ENCODE measurements at places on chromosomes 6 and 20.
A peak's percentile ranks its signal among the peaks of the same experiment; 100 is the strongest.

GRCh38 chr6:166627875-166628801, 1.1 kb upstream of the RPS6KA2 start:
- no peak for DNase-seq

DNA sequence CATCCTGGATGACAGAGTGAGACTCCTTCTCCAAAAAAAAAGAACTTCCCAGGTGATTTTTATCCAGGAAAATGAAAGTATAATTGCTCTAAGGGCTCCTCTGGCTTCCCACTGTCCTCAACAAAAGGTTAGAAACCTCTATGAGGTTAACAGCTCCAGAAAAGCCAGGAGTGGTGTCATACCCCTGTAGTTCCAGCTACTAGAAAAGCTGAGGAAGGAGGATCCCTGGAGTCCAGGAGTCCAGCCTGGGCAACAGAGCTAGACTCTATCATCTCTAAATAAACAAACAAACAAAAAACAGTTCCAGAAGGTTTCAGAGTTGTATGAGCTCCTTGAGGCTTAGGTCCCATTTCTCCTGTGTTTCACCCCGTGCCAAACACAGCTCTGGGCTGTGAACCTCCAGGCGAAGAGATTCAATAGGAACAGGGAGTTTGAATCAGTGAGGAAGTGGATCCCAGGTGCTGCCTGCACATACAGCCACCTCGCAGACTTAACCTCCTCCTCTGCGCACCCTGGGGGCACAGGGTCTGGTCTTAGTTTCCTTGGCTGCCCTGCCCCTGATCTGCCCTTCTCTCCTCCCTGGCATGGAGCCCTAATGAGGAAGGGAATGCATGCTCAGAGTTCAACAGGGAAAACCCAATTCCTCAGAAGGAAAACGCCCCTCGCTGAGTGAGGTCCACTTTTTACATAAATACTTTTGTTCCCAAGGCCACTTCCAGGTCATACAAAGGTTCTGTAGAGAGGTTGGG, 31.0 kb downstream of the ZC3H12D start:
- DNase-seq, result no peak

DNA sequence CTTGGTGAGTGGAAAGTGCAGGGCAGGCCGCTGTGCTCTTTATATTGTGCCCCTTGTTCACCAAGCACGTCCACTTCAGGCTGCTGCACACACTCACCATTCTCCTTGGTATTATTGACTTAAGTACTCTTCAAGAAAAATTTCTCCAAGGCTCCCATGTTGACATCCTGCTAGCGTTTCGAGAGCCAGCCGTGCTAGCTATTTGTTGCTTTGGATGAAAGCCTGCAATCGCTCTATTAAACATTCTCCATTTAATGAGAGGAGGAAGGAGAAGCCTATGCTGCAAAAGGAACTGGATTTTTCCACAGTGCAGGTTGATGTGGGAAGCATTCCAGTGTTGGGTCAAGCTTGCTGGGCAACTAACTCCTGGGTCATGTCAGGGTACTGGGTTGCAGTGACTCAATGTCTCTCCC, 113.5 kb downstream of the CD83 start:
- DNase-seq, result no peak

DNA sequence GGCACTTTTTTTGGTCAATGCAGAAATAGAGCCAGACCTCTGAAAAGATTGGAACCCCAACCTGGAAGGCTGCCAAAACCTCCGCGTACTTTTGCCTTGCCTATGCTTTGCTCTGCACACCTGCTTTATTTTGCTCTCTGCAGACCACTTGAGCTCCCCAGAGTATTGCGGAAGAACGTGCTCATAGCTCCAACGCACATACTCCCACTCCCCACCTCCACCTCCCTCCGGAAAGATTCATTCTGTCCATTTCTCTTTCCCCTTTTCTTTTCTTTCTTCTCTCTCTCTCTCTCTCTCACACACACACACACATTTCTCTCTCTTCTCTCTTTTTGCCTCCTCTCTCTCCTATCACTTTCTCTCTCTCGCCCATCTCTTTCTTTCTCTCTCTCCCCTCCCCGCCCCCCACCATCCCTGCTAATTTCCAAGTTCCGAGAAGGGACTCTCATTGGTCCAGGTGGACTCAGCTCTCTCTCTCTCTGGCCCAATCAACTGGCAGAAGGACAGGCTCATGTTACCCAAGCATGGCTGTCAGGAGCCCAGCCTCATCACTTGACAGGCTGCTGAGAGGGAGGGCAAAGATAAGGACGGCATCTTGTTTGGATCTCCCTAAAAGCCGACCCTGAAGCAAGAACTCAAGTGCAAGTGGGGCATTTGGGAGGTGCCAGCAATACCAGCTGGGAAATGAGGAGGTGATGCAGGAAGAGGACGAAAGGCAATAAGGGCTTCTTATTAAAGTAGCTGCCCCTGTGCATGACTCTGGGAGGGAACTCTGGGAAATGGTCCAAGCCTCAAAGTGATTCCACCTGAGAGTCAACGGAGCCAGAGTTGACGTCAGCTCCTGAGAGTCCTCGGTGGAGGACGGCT, 246.1 kb downstream of the LY86 start:
- DNase-seq, result no peak

- DNase-seq, result peak; percentile 23
Measured at GRCh38 chr20:35791821-35792220, 20.0 kb downstream of the PHF20 start.

GRCh38 chr6:34585512-34586061, 29.5 kb upstream of the SPDEF start:
- no peak for DNase-seq

DNA sequence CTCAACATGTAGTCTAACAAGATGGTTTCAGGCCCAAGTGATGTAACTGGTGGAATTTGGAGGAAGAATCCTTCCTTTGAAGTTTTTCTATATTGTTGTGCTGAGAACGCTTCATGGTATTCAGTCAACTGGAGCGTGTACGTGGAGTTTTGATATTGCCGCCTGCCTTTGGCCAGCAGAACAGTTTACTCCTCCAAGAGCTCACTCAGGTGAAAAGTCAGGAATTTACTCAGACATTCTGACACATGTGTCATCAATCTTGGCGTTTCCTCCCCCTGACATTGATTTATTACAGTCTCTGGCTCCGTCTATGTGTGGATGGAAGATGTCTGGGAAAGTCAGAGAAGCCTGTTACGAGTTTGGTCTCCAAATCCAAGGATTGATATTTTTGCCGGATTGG, 19.0 kb upstream of the TGM2 start:
- DNase-seq, result no peak

DNA sequence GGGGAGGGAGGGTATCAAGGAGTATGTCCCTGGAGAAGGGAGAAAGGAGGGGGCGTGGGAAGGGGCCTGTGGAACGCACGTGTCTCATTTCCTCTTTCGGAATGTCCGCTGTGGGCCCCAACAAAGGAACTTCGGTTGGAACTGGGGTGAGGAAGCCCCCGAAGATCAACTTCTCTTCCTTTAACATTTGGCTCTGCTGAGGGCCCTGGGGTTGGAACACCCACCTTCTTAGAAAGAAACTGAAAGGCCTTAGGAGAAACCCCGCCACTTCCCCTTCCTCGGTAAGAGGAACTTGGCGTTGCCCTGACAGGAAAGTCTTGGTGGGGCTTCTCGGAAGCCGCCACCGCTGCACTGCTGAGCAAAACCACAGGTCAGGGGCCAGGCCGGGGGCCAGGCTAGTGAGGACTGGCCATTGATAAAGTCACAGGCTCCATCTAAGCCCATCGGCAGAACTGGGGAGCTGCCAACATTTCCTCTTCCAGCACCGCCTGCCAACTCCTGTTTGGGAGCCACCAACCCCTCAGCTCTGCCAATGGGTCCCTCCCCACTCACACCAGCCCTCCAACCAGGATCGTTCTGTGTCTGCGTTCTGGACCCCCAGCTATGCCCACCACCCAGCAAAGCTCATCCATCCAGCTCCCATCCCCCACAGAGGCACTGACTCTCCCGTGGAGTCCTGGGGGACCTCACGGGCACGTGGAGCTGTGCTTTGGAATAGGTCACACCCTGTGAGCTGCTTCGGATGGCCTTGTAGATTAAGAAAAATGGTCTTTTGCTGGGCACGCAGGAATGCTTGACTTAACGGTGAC, 44.8 kb downstream of the FGD2 start:
- no peak for DNase-seq

DNA sequence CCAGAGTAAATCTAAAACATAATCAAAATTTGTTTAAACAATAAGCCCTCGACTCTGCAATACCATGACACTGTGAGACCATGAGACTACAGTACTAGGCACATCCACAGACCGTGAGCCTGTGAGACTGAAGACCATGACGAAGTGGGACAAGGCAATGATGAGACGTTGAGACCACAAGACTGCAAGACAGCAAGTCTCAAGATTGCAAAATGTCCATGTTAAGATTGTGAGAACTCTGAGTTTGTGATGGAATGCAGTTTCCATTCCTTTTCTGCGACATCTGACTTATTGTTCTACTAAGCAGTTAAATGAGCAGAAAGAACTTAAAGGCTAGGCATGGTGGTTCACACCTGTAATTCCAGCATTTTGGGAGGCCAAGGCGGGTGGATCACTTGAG, 102.1 kb upstream of the PHACTR1 start:
- DNase-seq, result no peak

DNA sequence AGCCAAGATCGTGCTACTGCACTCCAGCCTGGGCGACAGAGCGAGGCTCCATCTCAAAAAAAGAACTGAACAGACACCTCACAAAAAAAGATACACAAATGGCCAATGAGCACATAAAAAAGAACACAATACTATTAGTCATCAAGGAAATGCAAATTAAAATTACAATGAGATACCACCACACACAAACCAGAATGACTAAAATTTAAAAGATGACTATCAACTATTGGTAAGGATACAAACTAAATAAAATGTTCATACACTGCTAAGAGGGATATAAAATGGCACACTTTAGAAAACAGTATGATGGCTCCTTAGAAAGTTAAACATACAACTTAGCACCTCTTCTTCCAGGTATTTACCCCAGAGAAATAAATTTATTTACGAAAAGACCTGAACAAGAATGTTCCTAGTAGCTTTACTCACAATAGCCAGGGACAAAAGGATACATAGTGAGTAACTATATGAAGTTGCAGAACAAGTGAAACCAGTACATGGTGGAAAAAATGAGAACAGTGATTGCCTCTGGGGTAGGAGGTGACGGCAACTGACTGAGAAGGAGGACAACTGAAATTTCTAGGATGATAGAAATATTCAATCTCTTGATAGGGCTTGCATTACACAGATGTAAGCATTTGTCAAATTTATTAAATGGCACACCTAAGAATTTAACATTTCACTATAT, 53.2 kb downstream of the FAM8A1 start:
- DNase-seq, result no peak

DNA sequence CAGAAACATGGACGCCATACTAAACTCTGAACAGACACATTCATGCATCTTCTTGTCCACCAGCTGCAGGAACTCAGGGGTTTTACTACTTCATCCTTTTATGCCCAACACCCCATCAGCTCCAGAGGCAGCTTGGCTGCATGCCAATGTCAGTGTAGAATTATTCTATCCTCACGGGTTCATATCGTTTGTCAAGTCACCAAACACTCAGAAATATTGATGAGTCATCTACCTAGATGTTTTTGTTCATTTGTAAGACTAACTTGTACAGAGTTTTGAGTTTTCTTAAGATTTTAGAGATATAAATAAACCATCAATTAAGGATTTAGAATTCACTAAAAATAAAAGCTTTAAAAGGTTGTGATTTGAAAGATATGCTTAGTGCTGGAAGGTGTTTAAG, 590.7 kb upstream of the FLRT3 start:
- DNase-seq, result peak; percentile 41

DNA sequence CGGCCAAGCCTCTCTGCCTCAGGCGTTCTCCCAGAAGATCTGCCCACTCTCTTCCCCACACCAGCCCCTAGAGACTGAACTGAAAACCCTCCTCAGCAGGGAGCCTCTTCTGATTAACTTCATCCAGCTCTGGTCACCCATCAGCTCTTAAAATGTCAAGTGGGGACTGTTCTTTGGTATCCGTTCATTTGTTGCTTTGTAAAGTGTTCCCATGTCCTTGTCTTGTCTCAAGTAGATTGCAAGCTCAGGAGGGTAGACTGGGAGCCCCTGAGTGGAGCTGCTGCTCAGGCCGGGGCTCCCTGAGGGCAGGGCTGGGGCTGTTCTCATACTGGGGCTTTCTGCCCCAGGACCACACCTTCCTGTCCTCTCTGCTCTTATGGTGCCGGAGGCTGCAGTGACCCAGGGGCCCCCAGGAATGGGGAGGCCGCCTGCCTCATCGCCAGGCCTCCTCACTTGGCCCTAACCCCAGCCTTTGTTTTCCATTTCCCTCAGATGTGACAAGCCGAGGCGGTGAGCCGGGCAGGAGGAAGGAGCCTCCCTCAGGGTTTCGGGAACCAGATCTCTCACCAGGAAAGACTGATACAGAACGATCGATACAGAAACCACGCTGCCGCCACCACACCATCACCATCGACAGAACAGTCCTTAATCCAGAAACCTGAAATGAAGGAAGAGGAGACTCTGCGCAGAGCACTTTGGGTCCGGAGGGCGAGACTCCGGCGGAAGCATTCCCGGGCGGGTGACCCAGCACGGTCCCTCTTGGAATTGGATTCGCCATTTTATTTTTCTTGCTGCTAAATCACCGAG, 14.2 kb downstream of the VEGFA start:
- no peak for DNase-seq

DNA sequence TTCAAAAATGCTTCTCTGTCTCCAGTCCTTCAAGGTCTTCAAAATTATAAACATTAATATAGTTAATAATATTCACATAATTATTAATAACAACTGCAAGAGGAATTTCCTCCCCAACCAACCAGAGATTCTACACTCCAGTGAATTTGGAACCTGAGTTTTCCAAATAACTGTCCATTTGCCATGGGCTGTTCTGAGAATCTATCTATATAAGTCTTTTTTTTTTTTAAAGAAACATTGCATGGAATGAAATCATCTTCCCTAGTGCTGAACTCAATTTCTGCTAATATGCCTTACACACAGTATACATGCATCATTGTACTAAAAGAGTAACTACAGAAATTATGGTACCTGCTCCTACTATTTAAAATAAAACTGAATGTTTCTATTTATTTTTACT, 113.9 kb downstream of the SLC22A3 start:
- DNase-seq, result no peak

- DNase-seq, result no peak
Measured at GRCh38 chr20:276620-277495, 13.7 kb downstream of the C20orf96 start.

DNA sequence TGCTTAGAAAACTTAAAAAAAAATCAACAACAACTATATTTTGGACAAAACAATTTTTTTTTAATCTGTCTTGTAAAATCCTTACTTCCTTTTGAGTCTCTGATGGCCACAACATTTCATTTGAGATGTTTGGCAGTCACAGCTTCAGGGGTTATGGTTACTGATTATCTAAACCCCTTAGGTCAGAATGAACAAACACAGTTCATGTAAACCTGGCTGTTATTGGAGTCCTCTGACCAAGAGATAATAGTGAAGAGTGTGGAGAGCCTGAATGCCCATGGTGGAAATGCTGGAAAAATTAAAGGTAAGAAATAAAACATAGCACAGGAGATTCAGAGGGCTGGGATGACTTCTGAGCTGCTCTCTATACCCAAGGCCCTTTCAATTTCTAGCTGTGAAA, 38.2 kb downstream of the TMX4 start:
- DNase-seq, result no peak

- DNase-seq, result no peak
Measured at GRCh38 chr6:151290877-151291721, 51.3 kb downstream of the AKAP12 start.

- DNase-seq, result no peak
Measured at GRCh38 chr20:52217689-52218395, 26.3 kb upstream of the ZFP64 start.
